COR-L47 (cell line): ENCODE measurements at places on chromosomes 11 and 22.

- no peak for DNase-seq
These were observed 164.0 kb upstream of the UBASH3B start for GRCh38 chr11:122491509-122491908.

DNA sequence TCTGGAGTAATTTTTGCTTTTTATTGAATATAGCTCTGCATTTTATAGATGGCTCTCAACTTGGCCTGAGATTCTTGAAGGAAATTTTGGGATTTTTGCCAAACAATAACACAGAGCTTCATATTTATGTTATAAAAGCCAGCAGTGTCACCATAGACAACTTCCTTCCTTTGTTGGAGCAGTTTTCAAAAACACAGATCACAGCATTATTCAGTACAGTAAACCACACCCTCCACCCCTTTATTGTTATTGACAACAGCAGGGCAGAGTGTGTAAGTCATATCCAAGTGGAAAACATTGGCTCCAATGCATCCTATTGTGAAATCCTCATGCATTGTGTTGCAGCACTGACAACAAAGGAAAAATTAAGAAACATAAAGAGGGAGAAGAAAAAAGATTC lies 62.6 kb upstream of the PRSS23 start:
- DNase-seq = peak; percentile 1

DNA sequence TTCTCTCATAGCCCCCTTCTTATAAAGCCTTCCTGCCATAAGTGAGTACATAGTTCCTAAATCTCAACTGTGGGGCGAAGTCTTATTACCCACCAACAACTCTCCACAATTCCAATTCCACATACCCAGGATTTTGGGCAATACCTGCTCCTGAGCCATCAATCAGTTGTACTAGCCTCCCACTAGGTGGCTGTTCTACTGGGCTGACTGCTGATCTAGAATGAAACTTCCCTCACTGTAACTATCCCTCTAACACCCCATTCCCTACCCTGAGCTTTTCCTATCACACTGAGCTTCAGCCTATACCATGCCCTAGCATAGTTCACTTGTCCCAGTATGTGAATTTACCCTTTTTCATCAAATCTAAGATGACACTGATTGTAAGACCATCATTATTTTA lies 52.5 kb downstream of the RRAS2 start:
- DNase-seq = no peak

- no peak for DNase-seq
These were observed 5.8 kb upstream of the BRD1 start for GRCh38 chr22:49833340-49834007.

GRCh38 chr22:27480487-27480886 lies 321.1 kb downstream of the MN1 start:
- peak; percentile 53 for DNase-seq
